ENCODE measurements at places on chromosomes 6 and 20.
A peak's percentile ranks its signal among the peaks of the same experiment; 100 is the strongest.

GRCh38 chr6:6405031-6405430 lies 84.6 kb upstream of the F13A1 start:
- DNase-seq, result no peak

- DNase-seq, result no peak
Observed at GRCh38 chr20:791056-791455, 22.8 kb upstream of the SLC52A3 start.

DNA sequence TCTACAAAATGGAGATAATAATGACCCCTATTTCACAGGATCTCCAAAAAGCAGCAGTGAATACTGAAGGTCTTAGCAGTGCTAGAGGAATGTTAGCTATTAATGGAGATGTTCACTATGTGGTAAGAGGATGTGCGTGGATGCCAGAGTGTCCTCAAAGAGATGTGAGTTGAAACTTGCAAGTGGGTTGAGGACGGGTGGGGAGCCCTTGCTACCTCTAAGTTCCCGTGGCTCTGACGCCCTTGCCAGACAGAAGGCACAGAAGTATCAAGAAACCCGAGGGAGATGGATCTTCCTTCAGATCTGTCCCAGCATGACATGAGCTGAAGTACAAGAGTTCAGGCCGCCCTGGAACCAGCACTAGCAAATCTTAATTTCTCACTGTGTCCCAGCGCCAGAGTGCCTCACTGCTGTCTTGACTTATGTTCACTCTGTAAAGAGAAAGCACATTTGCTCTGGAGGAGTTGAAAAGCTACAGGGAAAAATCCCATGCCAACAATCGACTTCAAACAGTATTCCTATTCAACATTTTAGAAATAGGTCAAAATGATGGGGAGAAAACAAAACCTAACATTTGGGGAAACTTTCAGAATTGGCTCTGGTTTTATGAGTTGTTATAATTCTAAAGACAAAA lies 59.5 kb downstream of the FYN start:
- no peak for DNase-seq

- DNase-seq, result peak; percentile 68
Observed at GRCh38 chr6:26304797-26305640, 60.0 kb upstream of the BTN3A2 start.

- no peak for DNase-seq
Observed at GRCh38 chr6:113433335-113433991, 423.7 kb upstream of the MARCKS start.

- DNase-seq, result no peak
Observed at GRCh38 chr20:23205611-23206041, 119.5 kb upstream of the CD93 start.

DNA sequence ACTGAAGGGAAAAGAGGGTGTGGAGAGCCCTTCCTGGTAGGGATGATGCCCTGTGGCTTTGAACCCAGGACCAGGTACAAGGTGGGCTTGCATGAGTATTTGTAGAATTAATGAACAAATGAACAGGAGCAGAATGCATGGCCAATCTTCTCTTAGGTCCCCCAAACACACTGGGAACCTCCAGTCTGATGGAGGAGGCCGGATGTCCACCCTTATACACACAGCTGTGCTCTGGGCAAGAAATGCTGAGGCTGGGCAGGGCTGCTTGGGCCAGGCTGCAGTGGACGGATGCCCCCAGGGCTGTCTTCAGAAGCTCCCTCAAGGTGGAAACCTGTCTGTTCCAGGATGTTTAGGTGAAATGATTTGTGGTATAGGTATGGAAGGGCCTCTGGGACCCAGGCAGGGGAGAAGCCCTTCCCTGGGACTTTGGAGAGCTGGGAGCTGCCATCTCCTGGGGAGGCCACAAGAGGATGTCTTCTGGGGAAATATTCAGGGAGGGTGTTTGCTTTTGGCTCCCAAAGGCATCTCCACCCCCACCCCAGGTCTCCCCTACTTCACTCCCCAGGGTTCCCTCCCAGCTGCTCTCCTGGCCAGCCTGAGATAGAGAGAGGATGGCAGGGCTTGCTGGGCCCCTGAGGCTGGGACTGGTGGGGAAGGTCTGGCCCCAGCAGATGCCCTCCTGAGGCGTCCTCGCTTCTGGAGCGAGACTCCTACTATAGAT lies 23.3 kb downstream of the VEGFA start:
- no peak for DNase-seq

GRCh38 chr20:1804554-1804956 lies 90.7 kb upstream of the SIRPA start:
- no peak for DNase-seq

DNA sequence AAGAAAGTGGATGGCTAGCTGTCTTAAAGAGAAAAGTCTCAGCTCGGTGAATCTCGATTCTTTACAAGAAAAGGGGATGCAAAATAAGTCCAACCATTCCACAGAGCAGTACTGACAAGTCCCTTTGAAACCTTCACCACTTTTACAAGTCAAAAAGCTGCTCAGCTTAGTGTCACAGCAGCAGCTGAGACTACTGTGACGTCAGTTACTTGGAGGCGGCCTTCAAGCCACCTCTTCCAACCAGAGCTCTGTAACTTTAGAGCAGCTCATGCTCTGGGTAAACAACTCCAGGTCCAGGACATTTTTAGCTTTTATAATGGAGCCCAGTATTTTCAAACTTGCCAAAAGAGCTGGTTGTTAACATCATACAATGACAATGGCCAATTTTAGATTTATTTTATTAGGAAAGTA lies at the start of gene KIAA0408:
Gene KIAA0408 (minus strand): TSS at position 159 of the 411 bp plus-strand sequence. CDS start 5,408 bp downstream, outside the sequence.
- DNase-seq, result no peak

DNA sequence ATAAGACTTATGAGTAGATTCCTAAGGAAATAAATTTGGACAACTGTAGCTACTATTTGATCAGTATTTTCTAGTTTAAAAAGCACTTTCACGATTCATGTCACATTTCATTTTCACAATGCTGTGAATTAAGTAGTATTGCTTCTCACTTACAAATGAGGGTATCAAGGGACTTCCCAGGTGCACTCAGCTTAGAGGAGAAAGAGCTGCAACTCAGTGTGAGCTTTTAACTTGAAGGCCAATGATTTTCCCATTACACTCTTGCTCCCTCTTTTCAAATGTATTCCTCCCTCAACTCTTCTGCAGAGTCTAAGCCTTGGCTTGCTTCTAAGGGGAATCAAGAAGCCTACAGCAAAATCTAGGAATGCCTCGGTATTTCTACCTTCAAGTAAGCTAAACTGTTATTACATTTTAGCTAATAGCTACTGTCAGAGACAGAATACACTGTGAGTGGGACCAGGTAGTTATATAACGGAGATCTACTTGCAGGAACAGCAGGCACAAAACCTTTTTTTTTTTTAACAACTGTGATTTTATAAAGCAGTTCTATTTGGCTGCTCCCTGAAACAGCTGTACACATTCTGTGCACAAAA lies 339.0 kb downstream of the SYNE1 start:
- no peak for DNase-seq

GRCh38 chr6:17565399-17565798 lies 34.7 kb upstream of the FAM8A1 start:
- DNase-seq, result no peak

- no peak for DNase-seq
Observed at GRCh38 chr6:76516924-76517323, 444.5 kb upstream of the IMPG1 start.

- DNase-seq, result no peak
Observed at GRCh38 chr20:63573647-63574131, 350 bp downstream of the HELZ2 start.
